ENCODE measurements at places on chromosomes 7 and 10. TPM values are rescaled to one million over a fixed set of nuclear protein-coding genes. Genes with fewer than 3 reads are reported as not detected.

AGR2 gene
- 60.8 TPM for polyA plus RNA-seq

DNA sequence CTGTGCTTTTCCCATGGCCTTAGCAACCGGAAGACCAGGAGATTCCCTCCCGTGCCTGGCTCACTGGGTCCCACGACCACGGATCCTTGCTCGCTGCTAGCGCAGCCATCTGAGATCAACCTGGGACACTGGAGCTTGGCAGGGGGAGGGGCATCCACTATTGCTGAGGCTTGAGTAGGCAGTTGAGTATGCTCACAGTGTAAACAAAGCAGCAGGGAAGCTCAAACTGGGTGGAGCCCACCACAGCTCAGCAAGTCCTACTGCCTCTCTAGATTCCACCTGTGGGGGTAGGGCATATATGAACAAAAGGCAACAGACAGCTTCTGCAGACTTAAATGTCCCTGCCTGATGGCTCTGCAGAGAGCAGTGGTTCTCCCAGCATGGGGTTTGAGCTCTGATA is 697.0 kb downstream of the SORCS1 start:
- DNase-seq = no peak

GSTO1 gene
- polyA plus RNA-seq = 87.5 TPM

IGFBP3 gene
- polyA plus RNA-seq = 62.6 TPM

- no peak for DNase-seq
Observed at GRCh38 chr10:35442028-35442427, 105.7 kb downstream of the CCNY start.

KCNIP2 gene
- 6.2 TPM for polyA plus RNA-seq
